Activated CD4-positive, alpha-beta T cell treated with anti-CD3 and anti-CD28 coated beads, Interleukin-2, amount 50 U/mL, for 24 hours (primary cell): ENCODE measurements at places on chromosomes 3 and 15.

DNA sequence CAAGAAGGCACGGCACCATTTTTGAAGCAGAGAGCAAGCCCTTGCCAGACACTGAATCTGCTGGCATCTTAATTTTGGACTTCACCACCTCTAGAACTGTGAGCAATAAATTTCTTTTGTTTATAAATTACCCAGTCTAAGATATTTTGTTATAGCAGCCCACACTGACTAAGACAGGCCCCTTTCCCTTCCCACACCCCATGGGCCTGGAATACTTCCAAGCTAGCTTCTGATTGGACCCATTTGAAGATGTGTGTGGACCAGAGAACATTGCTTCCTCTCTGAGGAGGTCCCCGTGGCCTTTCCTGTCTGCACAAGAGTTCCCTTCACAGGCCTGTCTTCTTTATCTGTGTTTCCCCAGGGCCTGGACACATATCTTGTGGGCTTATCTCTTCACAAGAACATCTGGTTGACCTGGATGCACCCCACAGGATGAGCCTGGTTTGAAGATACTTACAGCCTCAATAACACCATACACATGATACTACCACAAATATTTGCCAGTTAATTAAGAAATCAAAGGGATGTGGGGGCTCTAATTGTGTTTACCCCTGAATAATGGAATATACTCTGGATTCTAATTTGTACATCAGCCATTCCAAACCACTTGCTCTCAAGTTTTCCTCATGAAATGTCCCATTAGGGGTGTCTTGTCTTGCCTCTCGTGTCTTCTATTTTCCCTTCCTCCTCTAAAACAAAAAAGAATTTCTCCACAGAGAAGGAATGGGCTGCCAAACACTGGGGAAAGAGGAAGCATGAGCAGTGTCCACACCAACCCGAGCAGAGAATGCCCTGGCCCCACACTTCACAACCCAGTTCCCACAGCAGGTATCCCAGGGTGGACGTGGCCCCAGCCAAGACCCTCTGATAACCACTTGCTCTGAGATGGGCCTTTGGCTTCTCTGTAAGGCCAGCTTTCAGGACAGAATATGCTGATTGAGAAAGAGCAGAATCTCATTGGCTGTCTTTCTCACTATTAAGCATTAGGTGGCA, 42.5 kb downstream of the GLB1 start:
- DNase-seq = no peak

- no peak for DNase-seq
Observed at GRCh38 chr3:99818818-99819217, 1.2 kb downstream of the CMSS1 start.

- no peak for DNase-seq
Observed at GRCh38 chr15:63888146-63888545, 54.4 kb upstream of the HERC1 start.

- no peak for DNase-seq
Observed at GRCh38 chr3:32384938-32385337, 6.7 kb upstream of the CMTM7 start.

GRCh38 chr3:10480871-10481378, 24.5 kb downstream of the ATP2B2 start:
- no peak for DNase-seq

GRCh38 chr15:38148471-38148870, 104.2 kb upstream of the SPRED1 start:
- DNase-seq = no peak

- no peak for DNase-seq
Observed at GRCh38 chr3:193843474-193844301, 250.7 kb downstream of the OPA1 start.
